ENCODE measurements at places on chromosomes 7 and 10.

DNA sequence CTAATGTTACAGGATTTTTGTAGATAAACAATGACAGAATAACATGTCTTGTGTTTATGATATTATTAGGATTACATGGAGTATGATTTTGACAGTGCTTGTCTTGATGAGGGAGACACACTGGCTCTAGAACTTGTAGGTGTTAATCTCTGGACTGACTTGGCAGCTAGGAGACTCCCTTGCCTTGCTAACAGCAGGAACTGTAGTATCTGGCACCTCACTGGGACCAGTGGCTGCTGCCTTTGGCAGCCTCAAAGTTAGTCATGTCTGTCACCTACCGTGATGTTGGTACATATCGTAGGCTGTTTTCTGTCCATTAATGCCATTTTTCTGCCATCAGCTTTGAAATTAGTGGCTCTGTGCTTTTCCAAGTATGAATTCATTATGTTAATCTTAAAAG, 261.5 kb downstream of the CDK14 start:
- no peak for DNase-seq

GRCh38 chr10:491667-492424, 197.6 kb downstream of the DIP2C start:
- no peak for DNase-seq

GRCh38 chr10:1233031-1233430, 176.8 kb downstream of the WDR37 start:
- DNase-seq, result no peak

DNA sequence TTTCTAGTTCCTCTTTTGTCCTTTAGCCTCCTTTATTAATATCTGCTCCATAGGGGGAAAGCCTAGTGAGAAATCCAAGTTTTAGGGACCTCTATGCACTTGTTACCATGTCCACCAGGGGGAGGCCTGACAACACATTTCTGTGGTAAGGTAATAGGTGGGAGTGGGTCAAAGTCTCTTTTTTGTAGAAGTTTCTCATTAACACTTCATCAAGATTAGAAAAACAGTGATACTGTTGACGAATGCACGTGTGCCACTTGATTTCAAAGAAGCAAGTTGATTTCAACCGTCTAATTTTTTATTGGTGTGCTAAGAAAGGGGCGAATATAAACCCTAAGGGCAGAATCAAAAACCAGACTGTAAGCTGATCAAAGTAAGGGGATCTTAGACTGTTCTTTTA, 30.6 kb downstream of the CISD1 start:
- no peak for DNase-seq

DNA sequence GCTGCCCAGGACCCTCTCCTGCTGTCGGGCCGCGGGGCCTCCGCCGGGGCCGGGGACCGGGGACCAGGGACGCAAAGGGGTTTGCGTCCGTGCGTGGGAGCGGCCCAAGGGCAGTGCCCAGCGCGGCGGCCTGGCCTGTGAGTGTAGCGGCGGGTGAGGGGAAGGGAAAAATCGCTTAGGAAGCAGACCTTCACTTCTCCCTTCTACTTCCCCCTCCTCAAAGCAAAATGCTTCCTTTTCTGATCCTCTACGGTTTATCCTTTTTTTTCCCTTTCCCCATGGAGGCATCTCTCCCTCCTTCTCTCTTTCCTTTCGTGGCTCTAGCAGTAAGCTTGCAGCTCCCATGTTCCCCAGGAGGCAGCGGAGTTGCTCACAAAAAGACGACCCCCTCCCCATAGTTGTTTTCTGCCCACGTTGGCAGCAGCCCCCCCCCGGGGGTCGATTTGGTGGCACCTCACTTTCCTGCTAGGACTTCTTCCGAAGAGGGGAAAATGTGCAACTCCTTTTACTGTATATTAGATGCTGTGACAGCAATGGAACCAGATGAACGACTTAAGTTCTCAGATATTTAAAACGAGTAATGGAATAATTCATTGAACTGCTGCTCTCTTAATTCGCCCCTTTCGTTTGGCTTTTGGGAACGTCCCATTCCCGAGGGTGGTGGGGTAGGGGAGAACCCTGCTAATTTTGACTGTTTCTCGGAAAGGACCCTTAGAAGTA, 724 bp downstream of the CAPZA2 start:
- no peak for DNase-seq

- no peak for DNase-seq
Observed at GRCh38 chr7:72042855-72043254, 369.3 kb downstream of the CALN1 start.

DNA sequence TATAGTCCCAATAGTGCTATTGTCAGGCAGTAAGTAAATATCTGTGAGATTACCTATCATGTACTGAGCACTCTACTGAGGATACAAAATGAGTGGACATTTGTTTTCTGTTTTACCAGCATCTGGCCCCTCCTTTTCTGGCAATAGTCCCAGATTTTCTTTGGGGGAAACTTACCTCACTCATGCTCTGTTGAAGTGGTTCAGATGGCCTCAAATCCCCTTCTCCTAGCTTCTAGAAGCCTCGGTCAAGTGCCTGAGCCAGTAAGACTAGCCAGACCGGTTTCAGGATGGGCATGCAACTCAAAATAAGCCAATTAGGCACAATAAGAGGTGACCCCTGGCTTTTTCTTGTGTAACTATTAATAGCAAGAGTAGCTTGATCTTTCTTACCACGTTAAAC, 19.7 kb downstream of the TRDMT1 start:
- DNase-seq, result no peak

DNA sequence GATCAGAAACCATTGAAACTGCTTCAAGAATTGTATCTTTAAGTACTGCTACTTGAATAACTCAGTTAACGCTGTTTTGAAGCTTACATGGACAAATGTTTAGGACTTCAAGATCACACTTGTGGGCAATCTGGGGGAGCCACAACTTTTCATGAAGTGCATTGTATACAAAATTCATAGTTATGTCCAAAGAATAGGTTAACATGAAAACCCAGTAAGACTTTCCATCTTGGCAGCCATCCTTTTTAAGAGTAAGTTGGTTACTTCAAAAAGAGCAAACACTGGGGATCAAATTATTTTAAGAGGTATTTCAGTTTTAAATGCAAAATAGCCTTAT, 14.7 kb downstream of the HNRNPA2B1 start:
- DNase-seq, result no peak

DNA sequence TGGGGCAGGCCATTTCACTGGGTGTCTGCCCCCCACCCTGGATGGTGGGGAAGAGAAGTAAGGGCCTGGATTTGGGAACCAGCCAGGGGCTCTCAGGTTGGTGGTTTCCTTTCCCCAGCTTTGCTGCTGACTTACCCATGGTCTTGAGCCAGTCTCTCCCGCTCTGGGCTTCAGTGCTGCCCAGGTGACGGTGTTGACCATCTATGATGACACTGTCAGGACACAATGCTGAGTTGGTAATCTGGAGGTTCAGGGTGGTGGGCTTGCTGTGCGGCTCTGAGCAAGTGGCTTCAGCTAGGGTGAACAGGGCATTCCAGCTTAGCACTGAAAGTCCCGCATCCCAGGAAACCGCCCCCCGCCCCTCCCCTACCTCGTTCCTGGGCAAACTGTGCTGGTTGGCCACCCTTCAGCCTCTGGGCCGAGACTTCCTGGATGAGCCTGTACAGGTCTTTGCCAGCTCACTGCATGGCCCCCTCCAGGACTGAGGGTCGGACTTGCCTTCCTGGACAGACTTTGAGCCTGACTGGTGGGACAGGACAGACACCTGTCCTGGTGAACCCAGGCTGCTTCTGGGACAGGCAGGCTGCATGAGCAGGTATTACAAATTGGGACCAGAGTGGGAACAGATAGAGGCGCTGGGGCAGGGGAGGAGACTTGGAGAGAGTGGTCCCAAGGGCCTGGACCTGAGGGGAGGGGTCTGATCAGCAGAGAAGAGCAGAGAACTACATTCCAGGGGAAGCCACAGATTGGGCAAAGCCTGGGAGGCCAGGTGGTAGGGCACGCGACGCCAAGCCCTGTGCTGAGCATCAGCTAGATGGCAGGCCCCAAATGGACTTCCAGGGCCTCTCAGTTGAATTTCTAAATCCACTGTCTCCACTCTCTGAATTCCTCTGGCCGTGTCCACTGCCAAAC, 19.9 kb upstream of the ZMIZ1 start:
- no peak for DNase-seq

DNA sequence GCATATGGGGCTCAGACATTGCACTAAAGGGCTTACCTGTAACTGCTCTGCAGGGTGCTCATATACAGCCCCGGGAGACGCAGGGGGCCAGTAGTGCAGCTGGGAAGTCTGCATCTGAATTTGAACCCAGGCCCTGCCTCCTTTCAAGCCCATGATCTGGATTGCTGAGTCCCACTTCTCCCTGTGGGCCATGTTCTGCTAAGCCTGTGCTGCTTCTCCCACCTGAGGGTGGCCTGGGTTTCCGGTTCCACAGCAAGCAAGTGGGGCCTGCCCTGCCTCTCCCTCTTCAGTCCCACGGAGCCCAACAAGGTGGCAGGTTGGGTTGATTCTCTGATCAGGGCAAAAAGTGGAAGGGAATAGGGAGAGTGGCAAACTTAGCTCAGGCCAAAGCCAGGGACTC, 56.6 kb upstream of the GDF10 start:
- DNase-seq, result no peak

DNA sequence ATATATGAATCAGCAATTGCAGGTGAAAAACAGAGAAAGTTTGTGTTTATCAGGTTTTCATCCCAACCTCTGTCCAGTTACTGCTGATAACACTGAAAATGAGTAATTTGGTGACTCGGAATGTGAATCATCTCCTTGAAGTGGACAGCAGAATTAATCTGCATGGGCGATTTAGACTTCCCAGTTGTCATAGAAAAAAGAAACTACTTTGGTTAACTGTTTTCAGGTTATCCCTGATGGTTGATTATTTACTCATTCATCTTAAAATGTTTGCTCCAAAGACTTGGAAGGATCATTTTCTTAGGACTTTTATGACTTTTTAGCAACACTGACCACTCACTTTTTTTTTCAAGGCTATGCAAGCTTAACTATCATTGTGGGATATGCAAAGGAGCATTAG, 504.1 kb upstream of the ANKRD30A start:
- no peak for DNase-seq

DNA sequence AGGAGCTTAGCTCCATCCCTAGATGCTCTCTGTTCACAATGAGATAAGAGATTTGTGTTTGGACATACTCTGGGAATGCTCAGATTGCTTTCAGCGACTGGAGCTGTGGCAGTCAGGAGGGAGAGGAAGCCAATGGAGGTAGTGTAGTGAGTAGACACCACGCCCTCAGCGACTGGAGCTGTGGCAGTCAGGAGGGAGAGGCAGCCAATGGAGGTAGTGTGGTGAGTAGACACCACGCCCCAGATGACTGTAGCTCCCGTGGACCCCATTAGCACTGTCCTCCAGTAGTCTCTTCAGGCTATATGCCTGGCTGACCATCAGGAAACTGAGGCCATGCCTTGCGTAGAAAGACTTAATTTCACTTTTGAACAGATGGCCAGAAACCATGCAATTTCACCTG, 1033.8 kb downstream of the NRG3 start:
- DNase-seq, result no peak

GRCh38 chr10:11318826-11319598, 292.4 kb downstream of the USP6NL start:
- no peak for DNase-seq

GRCh38 chr10:63699785-63700613, 178.8 kb downstream of the REEP3 start:
- DNase-seq, result no peak

DNA sequence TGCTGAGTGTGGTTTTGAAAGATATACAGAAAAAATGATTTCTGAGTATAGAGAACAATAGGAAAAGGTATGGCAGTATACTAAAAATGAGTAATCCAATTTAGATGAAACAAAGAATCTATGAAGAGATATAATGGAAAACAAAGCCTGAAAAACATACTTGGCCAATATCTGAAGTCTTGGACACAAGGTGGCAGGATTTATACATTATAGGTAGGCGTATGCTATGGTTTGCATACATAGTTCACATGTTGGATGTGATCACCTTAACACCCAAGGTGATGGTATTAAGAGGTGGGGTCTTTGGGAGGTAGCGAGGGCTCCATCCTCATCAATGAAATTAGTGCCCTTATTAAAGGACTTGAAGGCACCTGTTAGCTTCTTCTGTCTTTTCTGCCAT, 34.5 kb upstream of the BPGM start:
- DNase-seq, result no peak

DNA sequence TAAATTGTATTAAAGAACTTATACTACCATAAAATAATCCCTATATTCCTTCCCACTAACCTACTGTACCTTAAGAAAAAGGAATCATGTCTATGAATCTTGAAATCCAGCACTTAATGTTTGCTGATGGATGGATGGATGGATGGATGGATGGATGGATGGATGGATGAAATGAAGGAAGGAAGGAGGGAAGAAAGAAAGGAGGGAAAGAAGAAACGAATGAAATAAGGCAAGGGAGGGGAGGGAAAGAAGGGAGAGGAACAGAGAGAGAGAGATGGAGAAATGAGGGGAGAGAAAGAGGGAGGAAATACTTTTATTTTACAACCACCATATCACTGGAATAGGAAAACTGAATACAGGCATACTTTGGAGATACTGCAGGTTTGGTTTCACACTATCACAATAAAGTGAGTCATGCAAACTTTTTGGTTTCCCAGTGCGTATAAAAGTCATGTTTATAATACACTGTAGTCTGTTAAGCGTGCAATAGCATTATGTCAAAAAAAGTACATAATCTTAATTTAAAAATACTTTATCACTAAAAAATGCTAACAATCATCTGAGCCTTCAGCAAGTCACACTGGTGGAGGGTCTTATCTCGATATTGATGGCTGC, 219.8 kb downstream of the CHCHD3 start:
- DNase-seq, result no peak

- DNase-seq, result peak; percentile 77
Observed at GRCh38 chr10:43137717-43138020, 576 bp upstream of the CSGALNACT2 start.

DNA sequence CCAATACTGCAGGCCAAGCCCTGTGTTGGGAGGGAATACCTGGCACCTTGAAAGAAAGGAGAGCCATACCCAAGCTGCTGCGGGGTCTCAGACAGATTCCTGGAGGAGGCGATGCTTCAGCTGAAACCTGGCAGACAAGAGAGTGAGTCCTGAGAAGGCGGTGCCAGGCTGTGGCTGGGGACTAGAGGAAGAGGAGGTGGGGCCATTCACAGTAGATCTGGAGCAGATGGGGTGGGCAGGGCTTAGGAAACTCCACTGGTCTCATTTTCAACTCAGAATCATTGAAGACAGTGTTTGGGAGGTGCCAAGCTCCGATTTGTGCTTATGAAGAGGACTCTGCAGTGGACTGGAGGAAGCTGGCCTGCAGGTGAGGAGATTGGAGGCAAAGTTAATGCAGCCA, 236.3 kb upstream of the MKI67 start:
- no peak for DNase-seq

DNA sequence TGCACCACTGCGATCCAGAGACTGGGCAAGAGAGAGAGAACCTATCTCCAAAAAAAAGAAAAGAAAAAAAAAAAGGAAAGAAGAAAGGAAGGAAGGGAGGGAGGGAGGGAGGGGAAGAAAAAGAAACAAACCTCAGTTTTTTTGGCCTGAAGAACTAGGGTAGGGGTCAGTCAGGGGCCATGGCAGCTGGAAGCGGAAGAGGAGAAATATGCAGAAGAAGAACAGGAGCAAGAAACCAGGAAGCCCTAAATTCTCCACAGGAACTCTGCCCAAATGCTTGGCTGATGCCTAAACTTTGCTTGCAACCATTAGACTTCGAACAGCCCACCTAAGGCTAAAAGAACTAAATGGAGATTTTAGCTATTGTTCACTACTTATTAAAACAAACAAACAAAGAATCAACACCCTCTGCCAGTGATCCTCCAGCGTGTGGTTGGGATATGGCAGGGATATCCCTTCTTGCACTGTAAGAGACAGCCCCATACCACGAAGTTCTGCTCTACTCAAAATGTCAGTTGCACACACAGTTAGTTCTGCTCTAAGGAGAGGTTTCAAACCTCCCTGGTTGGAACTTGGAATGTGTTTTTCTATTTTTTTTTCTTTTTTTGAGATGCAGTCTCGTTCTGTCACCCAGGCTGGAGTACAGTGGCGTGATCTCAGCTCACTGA, 139.5 kb downstream of the FAM107B start:
- DNase-seq, result no peak
